Activated CD4-positive, alpha-beta T cell treated with anti-CD3 and anti-CD28 coated beads for 36 hours (primary cell): ENCODE measurements at places on chromosomes 1 and 21. TPM values are rescaled to one million over a fixed set of nuclear protein-coding genes. Genes with fewer than 3 reads are reported as not detected.

ICOSLG gene
- 2.8 TPM for total RNA-seq

PCBP3 gene
- total RNA-seq: 13.2 TPM

PRRX1 gene
- total RNA-seq: not detected

LCA5L gene
- 0.25 TPM for total RNA-seq

- peak; percentile 74 for DNase-seq
These were observed 14.3 kb upstream of the SPEN start for GRCh38 chr1:15833069-15833679.

- DNase-seq: peak; percentile 69
These were observed 782 bp downstream of the PCAT6 start for GRCh38 chr1:202811296-202812175.

DNA sequence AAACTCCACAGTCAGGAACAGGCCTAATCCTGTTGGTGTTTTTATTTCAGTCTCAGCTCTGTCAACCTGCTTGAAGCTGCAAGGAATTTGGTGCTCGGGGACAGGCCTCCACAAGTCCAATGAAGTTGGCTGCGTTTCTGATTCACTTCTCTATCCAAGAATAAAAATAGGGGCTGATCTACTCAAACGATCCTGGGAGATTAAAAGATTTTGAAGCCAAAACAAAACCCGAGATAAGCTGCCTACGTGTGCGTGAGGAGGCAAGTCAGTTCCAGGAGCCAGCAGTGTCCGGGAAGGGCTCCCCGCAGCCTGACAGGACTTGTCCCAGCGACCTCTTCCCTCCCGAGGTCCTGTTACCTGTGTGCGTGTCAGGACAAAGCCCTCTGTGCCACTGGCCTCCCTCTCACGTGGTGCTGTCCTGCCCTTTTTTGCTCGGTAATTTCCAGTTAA, 98.0 kb downstream of the ETS2 start:
- no peak for DNase-seq

- peak; percentile 45 for DNase-seq
These were observed 139.4 kb downstream of the DHRS3 start for GRCh38 chr1:12478612-12478985.

DNA sequence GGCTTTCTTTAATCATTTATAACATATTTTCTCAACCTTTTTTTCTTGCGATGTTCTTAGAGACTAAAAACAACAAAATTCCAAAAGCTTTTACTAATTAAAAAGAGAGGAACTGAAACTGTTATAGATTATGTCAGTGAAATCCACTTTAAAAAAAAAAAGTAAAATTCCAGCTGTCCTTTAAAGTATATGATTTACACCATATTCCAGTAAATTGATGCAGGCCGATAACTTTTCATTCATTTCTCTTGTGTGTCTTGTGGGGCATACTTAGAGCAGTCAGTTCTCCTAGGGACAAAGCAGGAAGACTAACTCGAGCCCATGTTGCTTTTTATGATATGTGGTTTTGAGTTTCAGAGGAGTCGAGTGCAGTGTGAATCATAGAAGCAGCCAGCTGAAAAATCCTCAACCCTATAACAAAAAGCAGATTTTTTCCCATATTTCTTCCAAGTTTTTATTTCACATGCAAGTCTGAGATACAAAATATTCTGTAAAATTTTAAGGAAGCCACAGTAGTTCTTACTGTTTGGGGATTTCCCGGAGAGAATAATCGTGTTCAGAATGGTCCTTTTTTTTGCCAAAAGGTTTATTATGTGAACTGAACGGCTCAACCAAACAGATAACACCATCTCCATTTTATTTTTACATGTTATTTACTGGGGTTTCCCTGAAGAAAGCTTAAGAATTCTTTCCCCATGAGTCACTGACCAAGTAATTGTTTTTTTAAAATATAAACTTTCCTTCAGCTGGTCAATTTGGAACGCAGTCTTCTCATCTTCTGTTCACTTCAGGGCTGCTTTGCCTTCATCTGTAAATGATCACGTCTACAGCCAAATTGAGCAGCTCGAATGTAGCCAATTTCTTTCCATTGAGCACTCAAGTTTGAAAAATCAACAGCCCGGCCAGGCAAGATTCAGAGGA, 77.0 kb upstream of the C1orf105 start:
- no peak for DNase-seq

- no peak for DNase-seq
These were observed 38.0 kb upstream of the ZC3H11B start for GRCh38 chr1:219650880-219651279.
